ENCODE measurements at places on chromosomes 11 and 22.

GRCh38 chr11:114501901-114502300, 57.8 kb downstream of the NXPE1 start:
- DNase-seq = no peak

DNA sequence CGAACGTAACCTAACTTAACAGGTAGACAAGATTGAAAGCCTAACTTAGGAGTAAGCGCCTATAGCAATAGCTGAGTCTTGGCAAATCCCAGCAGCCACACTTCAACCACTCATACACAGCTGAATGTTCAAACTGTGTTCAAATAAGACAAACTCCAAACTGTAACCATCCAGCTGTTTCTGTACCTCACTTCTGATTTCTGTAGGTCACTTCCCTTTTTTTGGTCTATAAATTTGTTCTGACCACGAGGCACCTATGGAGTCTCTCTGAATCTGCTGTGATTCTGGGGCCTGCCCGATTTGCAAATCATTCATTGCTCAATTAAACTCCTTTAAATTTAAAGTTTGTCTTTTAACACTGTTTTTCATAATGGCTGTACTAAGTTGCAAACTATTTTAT, 8.2 kb upstream of the TENM4 start:
- DNase-seq = no peak

DNA sequence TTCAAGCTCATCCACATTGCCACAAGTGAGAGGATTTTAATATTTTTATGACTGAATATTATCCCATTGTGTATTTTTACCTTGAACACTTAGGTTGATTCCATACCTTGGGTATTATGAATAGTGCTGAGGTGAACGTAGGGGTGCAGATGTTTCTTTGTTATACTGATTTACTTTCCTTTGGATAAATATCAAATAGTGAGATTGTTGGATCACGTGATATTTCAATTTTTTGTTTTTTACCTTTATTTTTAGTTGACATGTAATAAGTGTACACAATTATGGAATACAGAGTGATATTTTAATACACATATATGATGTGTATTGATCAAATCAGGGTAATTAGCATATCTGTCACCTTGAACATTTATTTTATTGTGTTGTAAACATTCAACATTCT, 8.1 kb downstream of the OR10W1 start:
- no peak for DNase-seq

DNA sequence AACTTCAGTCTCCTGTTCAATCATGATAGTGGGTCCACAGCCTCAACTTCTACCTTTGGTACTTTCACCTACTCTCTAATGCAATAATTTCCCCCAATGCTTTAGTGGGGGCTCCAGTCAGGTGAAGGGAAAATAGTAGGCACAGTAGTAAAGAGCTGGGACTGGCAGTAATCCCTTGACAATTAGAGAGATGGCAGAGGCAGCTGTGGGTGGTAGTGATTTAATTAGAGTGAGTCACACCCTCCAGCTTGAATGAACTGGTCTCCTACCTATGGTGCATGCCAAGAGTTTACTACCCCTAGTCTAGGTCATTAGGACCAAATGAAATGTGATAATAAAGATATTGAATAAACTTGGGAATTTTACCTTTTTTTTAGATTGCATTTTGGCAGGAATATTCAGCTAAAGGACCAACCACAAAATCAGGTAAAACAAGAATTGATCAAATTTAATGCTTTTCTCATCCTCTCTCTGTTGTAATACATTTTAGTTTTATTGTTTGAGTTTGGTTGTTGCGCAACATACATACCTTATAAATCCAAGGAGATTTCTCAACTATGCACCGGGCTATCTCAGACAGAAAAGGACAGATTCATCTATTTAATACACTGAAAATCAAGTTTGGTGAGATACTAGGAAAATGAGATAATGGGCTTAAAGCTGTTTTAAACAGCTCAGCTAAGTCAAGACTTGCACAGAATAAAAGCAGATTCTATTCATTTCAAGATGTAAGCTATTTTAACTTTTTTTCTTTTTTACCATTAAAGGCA, 9.0 kb downstream of the PRRG4 start:
- DNase-seq = no peak

- no peak for DNase-seq
These were observed 68.6 kb downstream of the PHF21B start for GRCh38 chr22:44941207-44941606.

DNA sequence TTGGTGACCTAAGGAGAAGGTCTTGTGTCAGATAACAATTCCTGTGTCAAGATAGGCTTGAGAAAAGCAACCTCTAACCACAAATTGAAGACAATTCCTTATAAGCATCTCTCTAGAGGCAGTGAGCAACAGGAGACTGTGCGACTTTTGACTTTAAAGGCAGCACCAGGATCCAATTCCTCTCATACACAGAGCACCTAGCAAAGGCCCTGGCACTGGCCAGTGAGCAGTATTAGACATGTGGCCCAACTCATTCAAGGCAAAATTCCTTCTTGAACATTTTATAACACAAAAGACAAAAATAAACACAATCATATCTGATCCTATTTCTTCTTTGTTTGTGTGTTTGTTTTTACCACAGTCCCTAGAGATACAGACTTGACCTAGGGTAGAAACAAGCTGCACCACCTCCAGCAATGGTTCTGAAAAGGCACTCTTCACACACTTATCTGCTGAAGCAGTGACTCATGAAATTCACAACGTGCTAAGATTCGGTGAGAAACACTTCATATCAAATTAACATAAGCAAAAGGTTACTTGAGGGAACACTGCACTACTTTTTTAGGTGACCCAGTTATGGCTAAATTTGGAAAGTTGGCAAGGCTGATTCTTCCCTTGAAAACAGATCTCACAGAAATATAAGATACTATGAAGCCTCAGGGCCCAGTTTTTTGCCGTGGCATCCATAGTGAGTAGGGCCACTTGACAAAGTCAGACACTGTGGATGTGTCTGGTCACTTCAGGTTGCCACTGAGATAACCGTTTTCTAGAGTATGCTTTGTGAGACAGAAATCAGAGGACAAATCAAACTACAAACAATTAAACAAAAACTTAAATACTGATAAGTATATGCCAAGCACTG, 1018.9 kb downstream of the DLG2 start:
- DNase-seq = no peak

DNA sequence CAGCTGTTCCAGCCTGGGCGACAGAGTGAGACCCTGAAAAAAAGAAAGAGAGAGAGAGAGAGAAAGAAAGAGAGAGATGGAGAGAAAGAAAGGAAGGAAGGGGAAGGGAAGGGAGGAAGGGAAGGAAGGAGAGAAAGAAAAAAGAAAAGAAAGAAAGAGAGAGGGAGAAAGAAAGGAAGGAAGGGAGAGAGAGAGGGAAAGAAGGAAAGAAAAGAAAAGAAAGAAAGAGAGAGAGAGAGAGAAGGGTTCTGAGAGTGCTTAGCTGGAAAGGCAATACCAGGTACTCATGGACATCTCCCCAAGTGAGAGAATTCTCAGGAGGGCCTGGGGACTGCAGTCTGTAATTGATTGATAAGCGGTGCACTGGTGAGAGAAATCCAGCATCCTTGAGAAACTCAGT, 12.8 kb upstream of the PRAME start:
- no peak for DNase-seq

- DNase-seq = no peak
These were observed 118.2 kb downstream of the ABTB2 start for GRCh38 chr11:34239465-34240149.

GRCh38 chr22:32577591-32577990, 103.0 kb downstream of the FBXO7 start:
- no peak for DNase-seq

DNA sequence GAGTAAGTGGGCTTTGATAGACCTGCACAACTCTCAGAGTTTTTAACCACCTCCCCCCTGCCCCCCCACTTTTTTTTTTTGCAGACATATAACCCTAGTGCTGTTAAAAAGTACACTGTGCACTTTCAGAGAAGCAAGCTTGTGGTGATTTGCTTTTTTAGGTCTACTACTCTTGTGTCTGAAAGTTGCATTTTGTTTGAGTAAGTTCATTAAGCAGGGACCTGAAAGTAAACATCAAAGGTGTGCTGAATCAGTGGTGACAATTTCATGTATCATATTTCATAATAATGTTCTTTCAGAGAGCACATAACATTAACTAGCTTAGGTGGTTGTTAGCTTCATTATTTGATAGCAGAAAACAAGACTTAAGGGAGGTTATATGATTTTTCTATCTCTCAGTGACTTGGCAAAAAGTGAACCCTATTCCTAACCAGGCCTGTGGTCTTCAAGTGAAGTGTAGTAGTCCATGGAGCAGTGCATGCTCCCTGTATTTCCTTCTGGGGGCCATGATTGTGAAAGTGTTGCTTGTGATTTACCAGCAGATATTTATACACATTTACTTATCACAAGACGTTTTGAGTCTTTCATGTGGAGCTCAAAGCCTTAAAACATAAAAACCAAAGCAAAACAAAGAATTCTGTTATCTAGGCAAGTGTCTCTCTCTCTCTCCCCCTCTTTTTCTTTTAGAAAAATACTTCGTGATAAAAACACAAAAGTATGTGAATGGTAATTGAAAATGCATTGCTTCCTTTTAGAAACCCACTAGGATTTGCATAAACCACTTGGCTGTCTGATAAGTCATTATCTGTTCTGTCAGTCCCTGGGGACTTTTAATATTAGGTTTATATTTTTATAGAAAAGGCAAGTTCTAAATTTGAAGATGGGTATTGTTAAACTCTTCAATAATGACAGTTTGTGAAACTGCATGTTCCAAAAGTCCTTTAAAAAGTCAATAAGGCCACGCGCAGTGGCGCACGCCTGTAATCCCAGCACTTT, 7.5 kb upstream of the RAG2 start:
- no peak for DNase-seq

- no peak for DNase-seq
These were observed 19.6 kb upstream of the TP53I11 start for GRCh38 chr11:44970293-44970692.

- DNase-seq = peak; percentile 89
These were observed 26.5 kb downstream of the ARHGEF17 start for GRCh38 chr11:73334384-73335203.

All from fibroblast of lung (primary cell).